ENCODE measurements at places on chromosomes 3 and 15. TPM values are rescaled to one million over a fixed set of nuclear protein-coding genes. Genes with fewer than 3 reads are reported as not detected.

The FAIM gene
- 16.4 TPM for total RNA-seq

The SNRPA1 gene
- total RNA-seq, result 83.6 TPM

The CERS3 gene
- total RNA-seq, result not detected

The NDUFB5 gene
- 81.6 TPM for total RNA-seq

The OXTR gene
- 70.9 TPM for total RNA-seq

The ERC2 gene
- total RNA-seq, result not detected

The NUP210 gene
- total RNA-seq, result not detected

The TMC3 gene
- total RNA-seq, result not detected

The CPEB1 gene
- total RNA-seq, result 8.1 TPM

The VIPR1 gene
- not detected for total RNA-seq

The NLGN1 gene
- 2.0 TPM for total RNA-seq

The TRPM7 gene
- total RNA-seq, result 18.2 TPM

The DUOXA2 gene
- total RNA-seq, result not detected

The GREM1 gene
- total RNA-seq, result 4.3 TPM

The IQSEC1 gene
- total RNA-seq, result 5.8 TPM

The TUSC7 gene
- total RNA-seq, result not detected

The CCDC39 gene
- total RNA-seq, result not detected

The MDFIC2 gene
- not detected for total RNA-seq

The MKRN3 gene
- not detected for total RNA-seq

The C15orf62 gene
- total RNA-seq, result 0.18 TPM

The SLC22A14 gene
- not detected for total RNA-seq

The TNFSF10 gene
- total RNA-seq, result 6.0 TPM

The ATRIP gene
- 4.3 TPM for total RNA-seq

The KLHL18 gene
- total RNA-seq, result 22.5 TPM

The CD200R1 gene
- total RNA-seq, result not detected

The HIGD2B gene
- not detected for total RNA-seq

The KIF15 gene
- total RNA-seq, result 8.9 TPM

The SPTBN5 gene
- 0.18 TPM for total RNA-seq

The SLC15A2 gene
- under 0.01 TPM for total RNA-seq

The C2CD4B gene
- total RNA-seq, result not detected

The ZCWPW2 gene
- not detected for total RNA-seq

The ALDH1L1 gene
- total RNA-seq, result 2.9 TPM

The CLDN11 gene
- total RNA-seq, result 153 TPM

The SLC28A1 gene
- total RNA-seq, result not detected

Data from myometrial cell (primary cell).